ENCODE measurements at places on chromosomes 2 and 18.

DNA sequence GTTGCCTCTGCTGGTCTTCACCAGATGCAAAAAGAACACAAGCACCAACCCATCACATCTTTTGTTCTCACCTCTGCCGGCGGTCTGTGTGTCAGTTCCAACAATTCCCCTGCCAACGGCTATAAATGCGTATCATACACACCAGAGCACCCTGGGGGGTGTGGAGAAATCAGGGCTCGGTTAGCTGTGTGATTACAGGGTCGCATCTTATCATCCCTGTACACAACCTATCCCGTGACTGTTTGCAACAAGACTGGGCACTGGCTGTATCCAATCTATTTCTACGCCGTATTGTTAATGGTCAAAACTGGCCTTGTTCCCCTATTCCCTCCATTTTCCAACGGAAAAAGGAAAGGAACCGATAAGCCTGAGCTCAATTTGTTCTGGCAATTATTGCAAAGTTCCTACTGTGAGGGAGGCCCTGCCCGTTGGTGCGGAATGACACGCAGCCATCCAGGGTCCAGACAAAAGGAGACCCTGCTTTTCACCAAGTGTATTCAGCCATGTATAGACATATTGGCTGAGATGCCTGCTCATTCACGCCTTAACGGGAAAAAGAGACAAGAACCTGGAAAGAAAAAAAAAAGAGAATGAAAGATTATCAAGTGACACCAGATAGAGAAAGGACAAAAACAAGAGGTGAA is 136.9 kb downstream of the CDH20 start:
- no peak for DNase-seq

DNA sequence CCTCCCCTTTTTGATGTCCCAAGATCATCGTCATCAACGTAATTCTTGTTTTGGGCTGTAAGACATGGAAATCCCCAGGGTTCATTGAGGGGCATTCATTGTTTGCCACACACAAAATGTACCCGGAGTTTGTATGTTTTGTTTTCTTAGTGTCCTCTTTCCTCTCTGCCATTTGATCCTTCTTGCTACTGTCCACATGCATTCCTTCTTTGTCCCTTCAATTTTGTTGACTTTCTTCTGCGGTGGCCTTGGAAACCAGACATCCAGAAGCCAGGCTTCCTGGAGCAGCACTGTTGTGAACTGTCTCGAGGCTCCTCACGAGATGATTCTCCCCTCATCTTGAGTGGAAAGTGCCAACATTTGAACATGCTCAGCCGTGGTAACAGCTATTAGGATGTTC is 24.8 kb downstream of the IGFBP2 start:
- no peak for DNase-seq

GRCh38 chr2:72993147-72993932 is 76.0 kb downstream of the EMX1 start:
- peak; percentile 13 for DNase-seq

DNA sequence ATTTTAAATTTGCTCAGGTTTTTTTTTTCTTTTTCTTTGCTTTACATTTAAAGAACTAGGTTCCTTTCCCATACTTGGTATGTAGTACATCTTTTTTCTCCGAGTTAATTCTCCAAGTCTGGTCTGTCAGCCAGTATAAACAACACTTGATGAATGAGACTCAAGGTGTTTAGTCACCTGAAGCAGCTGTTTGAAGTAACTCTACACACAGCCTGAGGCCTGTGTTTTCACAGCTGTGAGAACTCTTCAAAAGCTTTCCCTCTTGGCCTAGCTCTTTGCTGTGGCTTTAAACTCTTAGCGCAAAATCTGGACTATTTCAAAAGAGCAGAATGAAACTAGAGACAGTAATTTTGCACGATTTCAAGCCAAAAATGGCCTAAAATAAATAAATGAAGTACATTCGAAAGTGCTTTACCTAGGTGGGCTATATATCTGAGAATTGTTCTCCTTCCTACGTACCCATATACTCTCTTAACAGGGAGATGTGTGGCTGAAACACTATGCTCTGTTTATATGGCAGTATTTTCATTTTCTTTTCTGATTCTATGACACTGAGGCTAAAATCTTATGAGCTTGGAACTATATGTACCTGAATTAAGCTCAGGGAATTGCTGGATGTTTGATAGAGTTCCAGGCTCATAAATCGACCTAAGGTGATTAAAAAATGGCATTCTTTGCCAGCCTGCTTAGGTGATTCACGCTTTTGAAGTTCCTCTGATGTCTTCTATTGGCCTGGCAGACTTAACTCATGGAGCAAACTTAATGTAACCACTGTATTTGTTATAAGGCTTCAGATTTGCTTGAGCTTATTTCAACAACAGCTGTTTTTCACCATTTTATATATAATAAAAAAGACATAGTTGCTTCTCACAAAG is 1044.1 kb upstream of the ZEB2 start:
- DNase-seq, result peak; percentile 15

GRCh38 chr2:176409671-176410070 is 140.4 kb downstream of the MTX2 start:
- DNase-seq, result no peak

DNA sequence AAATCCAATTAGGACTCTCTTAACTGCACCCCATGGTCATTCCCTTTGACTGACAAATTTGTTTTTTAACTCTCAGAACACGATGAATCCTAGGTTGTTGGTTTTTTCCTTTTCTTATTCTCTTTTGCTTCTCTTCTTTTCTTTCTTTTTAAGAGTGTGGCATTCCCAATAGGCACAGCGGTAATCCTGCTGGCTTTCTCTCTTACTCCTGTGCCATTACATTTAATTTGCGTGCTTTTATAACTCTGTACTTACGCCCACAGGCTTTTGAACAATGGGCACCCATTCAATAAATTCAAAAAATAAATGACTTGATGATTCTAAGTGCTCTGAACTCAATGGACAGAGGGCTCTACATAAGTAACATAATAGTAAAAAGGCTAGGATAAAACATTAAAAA is 189.0 kb upstream of the SMAD7 start:
- no peak for DNase-seq

DNA sequence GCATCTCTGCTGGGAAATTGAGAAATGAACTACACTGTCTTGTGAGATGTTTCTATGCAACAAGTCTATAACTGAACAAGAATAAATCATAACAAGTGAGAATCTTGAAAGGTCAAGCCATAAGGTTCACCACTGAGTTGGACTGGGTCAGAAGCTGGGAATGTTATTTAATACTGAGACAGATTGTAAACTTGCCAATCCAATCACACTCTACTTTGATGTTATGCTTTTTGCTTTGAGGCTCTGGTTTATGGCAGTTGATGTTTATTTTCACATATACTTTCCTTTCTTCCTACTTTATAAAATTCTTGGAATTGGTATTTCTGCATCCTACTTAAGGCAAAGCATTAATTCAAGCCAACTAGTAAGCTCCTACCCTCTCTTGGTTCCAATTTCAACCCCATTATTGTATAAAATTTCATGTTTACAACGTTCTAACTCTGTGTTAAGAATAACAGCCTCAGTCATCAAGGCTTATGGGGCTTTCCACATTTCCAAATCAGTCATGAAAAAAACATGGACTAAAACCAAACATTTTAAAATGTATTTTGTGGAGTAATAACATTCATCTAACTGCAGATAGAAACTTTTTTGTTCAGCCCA is 533.4 kb downstream of the NYAP2 start:
- DNase-seq, result no peak

All from thyroid gland (tissue), 4 donors.